ENCODE measurements at places on chromosomes 5 and 9.

GRCh38 chr5:149235841-149236240 lies 35.8 kb upstream of the AFAP1L1 start:
- no peak for DNase-seq

GRCh38 chr5:104189909-104190308 lies 627.3 kb upstream of the NUDT12 start:
- DNase-seq = no peak

DNA sequence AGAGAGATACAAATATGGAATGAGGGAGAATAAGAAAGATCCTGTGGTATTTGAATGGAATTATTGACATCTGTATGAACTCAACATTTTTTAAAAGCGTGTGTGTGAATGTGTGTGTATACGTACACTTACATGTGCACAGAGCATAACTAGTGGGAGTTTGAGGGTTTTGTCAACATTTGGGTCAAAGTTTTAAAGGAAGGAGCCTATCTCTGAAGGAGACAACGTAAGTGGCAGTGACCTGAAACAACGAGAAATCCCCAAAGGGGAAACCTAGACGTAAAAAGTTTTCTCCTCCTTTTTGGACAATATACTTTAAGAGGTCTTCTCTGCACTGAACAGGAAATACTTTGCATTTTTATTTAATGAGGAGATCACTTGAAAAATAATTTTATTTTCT lies 40.2 kb upstream of the DTWD2 start:
- DNase-seq = no peak

GRCh38 chr5:174310243-174310642 lies 264.7 kb downstream of the NSG2 start:
- no peak for DNase-seq
